ENCODE measurements at places on chromosomes 3 and 15.

DNA sequence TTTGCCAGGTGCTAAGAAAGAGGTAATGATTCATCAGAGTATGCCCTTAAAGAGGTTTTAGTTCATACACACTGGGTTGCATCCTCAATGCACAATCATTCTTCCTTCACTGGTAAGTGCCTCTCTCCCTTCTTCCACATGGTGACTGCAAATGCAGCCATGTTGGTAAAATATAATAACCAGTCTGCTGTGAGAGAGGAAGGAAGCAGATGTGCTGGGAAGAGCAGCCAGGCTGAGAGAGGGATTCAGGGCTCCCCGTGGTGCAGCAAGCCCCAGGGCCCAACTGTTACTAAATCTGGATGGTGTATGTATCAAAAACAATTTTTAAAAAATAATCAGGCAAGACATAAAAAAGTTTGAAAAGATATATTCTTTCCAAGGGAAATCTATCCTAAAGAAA is 498.1 kb downstream of the MAGI1 start:
- no peak for DNase-seq

DNA sequence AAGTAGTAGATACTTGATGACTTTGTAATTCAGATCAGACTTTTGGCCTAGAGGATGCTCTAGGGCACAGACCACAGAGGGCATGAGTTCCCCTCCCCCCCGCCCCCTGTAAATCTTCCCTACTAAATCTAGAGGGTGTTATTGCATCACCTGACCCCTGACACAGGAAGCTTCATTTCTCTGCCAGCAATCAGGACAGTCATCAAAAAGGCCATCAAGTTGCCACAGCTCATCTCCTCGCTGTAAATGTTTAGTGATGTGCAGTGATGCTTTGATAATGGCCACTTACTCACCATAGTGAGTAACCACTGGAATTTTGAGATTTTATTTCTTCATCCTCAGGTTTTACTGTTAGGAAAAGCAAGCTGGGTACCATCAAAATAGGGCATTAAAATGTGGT is 289.2 kb upstream of the CHRM5 start:
- no peak for DNase-seq

- no peak for DNase-seq
Observed at GRCh38 chr3:169494982-169495381, 168.5 kb downstream of the MECOM start.

GRCh38 chr15:27359586-27359985 is 388.6 kb downstream of the GABRG3 start:
- no peak for DNase-seq

- no peak for DNase-seq
Observed at GRCh38 chr3:175349168-175349567, 490.0 kb downstream of the NAALADL2 start.

- no peak for DNase-seq
Observed at GRCh38 chr3:124993466-124993865, 58.9 kb upstream of the MUC13 start.
